ENCODE measurements at places on chromosomes 5 and 9.

GRCh38 chr9:111375817-111376564, 46.0 kb upstream of the OR2K2 start:
- DNase-seq: no peak

- DNase-seq: no peak
Observed at GRCh38 chr5:139848508-139849100, 53.0 kb downstream of the PSD2 start.

DNA sequence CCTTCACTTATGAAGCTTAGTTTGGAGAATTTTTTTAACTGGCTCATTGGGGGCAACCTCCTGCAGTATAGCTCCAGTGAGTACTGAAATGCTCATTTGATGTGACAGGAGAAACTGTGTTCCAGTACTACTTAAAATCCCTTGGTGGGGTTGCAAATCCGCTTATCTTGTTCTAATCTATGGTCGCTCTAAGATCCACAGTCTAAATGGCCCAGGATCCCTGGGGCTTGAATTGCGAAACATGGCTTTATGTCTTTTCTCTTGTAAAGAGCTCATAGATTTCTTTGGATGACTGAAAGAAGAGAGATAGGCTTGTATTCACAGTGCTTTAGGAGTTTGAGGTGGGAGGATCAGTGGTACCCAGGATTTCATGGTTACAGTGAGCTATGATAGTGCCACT, 52.7 kb downstream of the ADAMTSL1 start:
- no peak for DNase-seq

DNA sequence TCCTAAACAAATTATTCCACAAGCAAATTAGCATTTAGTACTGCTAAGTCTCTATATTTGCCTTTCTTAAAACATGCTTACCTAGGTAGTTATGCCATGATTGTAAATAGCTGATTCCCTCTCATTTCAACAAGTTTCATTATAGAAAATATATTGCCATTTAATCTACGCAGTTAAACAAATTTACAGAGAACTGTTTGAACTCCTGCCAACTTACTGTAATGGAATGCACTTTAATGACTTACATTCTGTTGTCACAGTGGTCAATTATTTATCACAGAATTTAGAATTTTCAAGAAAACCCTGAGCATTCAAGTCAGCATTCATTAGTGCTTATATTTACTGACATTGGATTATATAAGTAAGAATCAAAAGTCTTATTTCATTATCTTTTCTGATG, 19.6 kb downstream of the SLC38A9 start:
- DNase-seq: no peak

GRCh38 chr9:114109124-114109523, 10.0 kb upstream of the KIF12 start:
- no peak for DNase-seq

DNA sequence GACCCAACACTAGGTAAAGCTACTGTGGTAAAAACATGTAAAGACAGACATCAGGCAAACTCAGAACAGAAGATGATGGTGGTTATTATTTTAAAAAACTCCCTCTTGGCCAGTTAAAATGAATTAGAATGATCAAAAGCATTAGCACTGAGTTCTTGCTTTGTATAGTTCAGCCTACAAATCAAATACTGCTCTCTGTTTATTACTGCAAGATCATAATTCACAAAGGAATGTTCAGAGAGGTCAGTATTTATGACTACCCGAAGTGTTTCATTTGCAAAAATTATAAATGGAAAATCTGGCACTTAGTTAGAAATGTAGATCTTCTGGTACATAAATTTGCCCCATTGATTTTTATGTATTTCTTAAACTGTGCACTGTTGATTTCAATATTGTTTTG, 140.3 kb upstream of the PPP2R2B start:
- DNase-seq: no peak

DNA sequence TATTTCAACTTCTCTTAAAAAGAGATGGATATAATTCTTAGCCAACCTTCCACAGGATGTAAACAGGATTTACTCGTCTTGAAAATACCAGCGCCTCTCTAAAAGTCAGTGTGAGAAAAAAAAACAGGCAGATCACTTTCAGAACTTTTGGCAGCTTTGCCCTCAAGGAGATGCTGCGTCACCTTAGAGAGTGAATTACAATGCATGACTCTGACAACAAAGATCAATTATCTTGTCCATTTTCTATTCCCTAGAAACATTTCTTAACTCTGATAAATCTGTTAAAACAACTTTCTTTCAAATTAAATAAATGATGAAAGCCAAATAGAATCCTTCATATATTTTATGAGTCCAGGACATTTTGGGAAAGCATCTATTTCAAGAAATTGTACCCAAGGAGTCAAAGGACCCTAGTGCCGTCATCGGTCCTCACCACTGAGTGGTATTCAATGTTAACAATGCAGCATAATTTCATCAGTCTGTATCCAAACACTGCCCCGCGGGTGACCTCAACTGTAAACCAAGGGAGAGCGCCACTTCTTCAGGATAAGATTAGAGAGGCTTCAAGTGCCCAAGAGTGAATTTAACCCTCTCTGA, 536.0 kb downstream of the PDE4D start:
- DNase-seq: no peak

DNA sequence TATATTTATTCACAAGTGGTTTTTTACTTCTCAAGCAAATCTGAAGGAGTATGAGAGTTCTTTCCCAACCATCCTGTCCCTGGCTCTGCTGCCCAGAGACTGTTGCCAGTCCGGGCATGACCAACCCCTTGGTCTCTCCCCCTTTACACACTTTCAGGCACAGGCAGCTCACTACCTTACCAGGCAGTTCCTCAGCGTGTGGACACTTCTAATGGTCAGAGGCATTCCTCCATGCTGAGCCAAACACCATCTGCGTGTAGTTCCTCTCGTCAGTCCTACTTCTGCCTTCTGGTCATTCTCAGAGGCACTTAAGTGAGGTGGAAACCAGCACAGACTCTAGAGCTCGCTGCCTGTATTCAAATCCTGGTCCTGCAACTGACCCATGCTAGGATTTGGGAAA, 56.1 kb downstream of the TSTD2 start:
- no peak for DNase-seq

- DNase-seq: no peak
Observed at GRCh38 chr9:135221951-135222631, 134.6 kb downstream of the OLFM1 start.

DNA sequence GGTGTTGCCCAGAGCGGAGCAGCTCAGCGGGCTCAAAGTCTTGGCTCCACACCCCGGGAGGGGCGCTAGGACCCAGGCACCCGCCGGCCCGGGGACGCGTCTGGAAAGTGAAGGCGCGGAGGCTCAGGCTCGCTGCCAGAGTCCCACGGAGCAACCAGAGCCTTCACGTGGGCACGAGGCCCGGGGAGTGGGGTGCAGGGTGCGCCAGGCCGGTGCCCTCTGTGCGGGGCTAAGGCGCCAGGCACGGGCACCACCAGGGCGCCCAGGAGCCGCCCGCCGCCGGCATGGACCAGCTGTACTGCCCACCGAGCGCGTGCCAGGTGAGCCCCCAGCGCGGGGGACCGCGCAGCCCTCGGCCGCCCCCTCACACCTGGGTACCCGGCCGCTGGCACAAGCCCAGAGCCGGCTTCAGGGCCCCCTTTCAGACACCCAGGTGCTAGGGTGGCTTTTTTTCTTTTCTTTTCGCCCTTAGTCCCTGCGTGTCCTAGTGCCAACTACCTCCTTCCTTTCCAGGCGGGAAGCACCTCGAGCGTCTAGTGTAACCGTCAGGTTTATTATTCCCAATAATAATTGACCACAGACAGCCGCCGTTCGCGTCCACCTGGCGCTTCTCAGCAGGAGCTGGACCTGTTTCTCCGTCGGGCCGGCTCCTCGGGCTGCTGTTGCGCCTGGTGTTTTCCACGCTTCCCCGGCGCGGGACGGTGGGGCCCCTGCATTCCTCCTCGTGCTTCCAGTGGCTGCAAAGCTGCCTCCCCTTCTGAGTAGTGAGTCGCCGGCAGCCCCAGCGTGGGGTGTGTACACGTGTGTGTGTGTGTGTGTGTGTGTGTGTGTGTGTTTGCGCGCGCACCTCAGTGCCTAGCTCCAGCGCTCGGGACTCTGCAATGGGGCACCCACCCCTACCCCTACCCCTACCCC, 30.1 kb upstream of the PDE8B start:
- no peak for DNase-seq

DNA sequence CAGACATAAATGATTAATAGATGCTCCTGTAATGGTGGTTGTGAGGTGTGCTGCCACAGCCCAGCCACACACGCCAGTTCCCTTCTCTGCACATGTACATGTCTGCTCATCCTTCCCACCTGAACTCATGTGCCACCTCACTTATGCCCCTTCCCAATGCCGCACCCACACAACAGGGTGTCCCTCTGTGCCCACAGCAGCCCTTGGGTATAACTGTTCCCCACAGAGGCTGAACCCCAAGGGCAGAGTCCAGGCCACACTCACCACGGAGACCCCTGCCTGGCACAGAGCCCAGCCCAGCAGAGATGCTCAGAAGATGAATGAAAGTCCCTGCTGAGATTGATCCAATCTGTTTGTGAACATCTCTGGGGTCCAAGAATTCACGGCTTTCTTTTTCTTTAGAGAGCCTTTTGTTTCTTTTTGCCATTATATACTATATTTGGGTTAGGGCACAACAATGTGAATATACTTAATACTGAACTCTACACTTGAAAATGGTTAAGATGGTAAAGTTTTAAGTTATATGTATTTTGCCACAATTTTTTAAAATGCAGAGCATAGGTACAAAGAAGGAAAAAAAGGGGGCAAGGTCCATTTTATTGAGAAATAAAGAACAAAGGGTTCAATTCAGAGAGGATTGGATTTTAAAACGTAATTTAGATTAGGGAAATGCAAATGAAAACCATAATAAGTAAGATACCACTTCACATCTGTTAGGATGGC, 29.6 kb downstream of the IRF1 start:
- no peak for DNase-seq

DNA sequence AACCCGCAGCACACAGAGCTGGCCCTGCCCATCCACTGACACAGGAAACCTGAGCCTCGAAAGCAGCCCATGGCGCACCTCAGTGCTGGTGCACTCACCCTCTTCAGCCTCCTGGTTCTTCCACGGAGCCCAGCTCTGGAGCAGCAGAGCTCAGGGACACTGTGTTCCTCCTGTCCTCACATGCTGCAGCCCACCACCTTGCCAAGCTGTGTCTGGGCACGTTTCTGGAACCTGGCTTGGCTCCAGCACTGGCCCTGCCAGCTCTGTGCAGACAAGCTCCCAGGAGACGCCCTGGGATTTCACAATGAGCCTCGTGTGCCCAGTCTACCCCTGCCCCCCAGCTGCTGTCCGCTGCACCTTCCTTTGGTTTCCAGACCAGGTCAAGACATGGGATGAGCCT, 119.5 kb downstream of the SYK start:
- DNase-seq: no peak

DNA sequence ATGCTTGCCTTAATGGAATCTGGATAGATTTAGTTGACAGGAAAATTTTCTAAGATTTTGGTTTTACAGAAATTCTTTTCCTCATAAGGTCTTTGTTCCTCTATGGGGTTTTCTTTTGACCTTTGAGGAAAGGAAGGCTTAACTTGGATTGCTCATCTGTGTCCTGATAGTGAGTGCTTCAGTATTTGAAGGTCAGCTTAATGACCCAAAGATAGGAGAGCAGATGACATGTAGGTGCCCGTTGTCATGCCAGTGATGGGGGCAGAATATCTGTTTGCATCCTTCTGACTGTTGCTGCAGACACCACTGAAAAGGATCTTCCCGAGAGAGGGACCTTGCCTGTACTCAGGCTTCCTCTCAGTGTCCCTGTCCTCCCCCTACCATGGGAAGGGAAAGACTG, 30.9 kb downstream of the MEGF10 start:
- no peak for DNase-seq

DNA sequence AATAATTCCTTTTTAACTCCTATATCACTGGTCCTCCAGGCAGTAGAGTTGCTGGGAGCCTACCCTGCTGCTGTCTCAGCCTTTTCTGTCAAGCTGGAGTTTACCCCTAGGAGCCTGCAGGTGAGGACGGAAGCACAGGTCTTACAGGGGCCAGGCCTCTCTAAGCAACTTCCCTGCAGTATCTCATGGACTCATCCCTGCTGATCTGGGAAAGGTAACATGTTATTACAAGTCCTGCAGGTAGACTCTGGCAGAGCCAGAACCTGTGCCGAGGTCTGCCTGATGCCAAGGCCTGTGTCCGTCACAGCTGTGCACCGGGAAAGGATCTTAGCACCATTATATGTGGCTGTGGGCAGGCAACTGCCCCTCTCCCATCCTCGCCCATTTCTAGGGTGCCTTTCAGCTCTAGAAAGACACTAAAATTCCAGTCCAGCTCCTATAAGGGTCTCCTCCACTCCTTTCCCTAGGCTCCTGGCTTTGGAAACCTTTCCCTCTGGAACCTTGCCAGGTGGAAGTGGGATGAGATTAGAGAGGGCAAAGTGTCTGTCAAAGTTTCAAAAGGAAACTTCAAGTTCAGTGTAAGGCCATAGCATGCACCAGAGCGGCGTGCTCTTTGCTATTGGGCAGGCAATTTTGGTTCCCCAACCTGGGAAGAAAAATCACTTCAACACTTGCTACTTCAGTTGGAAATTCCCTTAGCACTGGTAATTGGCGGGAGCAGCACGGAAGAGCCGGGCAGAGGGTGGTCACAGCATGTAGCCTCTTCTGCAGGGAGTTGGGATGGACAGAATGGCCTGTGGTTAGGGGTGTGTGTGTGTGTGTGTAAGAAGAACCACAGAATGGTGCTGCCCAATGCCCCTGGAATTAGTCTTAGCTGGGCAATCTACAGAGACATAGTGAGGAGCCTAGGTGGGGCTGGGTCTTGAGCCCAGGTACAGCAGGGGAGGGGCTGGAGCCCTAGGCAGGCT, 17.5 kb downstream of the TMEM171 start:
- no peak for DNase-seq

DNA sequence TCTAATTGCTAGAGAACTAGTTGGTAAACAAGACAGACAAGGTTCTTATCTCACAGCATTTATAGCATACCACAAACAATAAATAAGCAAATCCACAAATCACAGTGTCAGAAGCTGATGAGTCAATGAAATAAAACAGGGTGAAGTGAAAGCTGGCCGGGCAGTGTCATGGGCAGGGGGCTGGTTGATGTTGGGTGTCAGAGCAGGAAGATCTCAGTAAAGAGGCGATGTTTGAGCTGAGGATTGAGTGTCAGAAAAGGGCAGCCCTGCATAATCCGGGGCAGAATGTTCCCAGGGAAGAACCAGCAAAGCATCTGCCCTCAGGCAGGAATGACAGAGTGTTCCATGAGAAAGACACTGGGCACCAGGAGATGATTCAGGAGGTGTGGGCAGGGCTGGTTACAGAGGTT, 183.4 kb downstream of the GOLPH3 start:
- DNase-seq: peak; percentile 40

DNA sequence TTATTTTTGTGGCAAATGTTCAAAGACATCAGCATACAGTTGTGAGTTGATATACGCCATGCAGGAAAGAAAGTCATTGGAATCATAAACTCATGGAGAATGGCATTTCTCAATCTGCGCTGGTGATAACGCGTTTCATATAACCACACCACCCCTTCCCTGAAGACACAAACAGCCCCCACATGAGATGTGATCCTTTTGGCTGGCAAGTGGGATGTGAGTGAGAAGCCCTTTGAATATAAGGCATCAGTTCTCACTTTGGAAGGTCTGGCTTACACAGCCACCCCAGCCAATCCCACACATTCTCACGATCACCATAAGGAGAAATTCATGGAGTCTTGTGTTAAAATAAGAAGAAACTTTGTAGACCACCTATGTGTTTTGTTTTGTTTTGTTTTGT, 725.0 kb downstream of the PRELID2 start:
- DNase-seq: no peak
